ENCODE measurements at places on chromosomes 5 and 9.

GRCh38 chr5:6766604-6767093 is 53.4 kb downstream of the TENT4A start:
- DNase-seq = peak; percentile 12

DNA sequence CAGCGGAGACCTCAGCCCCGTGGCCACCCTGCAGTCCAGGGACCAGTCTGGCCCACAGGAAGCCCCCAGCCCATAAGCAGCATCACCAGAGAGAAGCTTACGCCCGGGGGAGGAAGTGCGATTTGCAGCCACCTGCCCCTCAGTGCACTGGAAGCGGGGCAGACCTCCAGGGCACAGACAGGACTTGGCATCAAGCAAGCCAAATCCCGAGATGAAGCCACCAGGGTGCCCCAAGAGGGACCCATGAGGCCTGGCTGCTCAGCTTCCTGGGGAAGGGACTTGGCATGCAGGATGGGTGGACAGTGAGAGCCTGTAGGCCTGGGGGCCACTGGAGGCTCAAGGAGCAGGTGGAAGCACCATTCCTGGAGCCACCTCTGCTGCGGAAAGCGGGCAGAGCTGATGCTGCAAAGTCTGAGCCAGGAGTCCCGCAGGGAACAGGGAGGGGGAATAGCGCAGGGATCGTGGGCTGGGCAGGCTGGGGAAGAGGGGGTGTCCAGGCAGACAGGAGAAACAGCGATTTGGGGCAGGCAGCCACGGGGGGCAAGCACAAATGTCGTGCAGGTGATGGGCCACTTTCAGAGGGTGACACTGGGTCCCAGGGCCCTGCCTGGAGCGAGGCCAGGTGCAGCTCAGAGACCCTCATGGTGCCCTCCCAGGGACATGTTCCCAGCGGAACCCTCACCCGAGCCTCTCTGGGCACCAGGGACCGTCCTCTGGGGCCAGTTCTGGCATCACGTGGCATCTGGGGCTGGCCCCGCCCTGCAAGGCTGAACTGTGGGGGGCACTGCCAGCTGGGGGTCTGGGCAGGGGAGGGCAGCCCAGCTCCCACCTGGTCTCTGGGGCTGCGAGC is 3.2 kb downstream of the LRRC26 start:
- no peak for DNase-seq

DNA sequence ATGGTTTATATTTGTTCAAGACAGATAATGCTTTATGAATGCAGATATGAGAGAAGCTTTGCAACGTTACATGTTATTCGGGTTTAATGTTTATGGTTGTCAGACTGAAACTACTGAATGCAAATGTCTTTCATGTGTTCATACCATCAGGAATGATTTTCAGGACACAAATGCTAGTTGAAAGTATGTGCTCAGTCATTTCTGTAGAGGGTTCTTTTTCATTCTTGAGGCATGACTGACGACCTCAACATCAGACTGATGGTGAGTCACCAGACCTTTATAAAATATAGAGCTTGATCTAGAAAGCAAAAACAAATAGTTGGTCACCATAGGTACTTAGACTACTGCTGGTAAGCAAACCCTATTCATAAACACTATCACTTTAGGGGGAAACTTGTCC is 287.3 kb upstream of the NUDT12 start:
- no peak for DNase-seq

- DNase-seq = no peak
Measured at GRCh38 chr9:34590381-34591247, 1.1 kb upstream of the CNTFR start.

GRCh38 chr9:121972501-121972981 is 120.6 kb downstream of the TTLL11 start:
- DNase-seq = no peak

- DNase-seq = no peak
Measured at GRCh38 chr9:106922026-106922425, 59.1 kb downstream of the ZNF462 start.

DNA sequence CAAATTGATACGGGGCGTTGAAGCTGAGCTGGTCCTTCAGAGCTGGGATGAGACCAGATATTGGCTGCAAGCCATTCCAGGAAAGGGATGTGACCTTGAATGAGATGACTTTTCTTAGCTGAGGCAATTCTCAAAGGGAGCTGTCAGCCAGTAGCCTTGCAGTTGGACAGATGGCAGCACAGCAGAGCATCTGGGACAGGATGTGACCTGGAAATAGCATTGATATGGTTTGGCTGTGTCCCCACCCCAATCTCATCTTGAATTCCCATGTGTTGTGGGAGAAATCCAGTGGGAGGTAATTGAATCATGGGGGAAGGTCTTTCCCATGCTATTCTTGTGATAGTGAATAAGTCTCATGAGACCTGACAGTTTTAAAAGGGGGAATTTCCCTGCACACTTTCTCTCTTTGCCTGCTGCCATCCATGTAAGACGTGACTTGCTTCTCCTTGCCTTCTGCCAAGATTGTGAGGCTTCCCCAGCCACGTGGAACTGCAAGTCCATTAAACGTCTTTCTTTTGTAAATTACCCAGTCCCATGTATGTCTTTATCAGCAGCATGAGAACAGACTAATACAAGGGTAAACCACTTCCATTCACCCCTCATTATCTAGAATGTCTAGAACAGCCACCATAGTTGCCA is 19.8 kb upstream of the MTX3 start:
- no peak for DNase-seq

- no peak for DNase-seq
Measured at GRCh38 chr5:6078881-6079280, 299.5 kb downstream of the MED10 start.

- DNase-seq = no peak
Measured at GRCh38 chr5:139271201-139272027, 22.1 kb upstream of the MATR3 start.

DNA sequence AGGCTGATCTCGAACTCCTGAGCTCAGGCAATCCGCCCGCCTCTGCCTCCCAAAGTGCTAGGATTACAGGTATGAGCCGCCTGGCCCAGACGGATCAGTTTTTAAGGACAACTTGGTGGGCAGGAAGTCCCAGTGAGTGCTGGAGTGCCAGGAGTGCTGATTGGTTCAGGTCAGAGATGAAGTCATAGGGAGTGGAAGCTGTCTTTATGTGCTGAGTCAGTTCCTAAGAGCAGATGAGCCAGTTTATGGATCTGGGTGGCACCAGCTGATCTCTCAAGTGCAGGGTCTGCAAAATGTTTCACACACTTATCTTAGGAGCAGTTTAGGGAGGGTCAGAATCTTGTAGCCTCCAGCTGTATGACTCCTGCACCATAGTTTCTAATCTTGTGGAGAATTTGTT is 292.1 kb upstream of the ELAVL2 start:
- peak; percentile 41 for DNase-seq

- peak; percentile 58 for DNase-seq
Measured at GRCh38 chr5:113806904-113807303, 293.4 kb downstream of the YTHDC2 start.

DNA sequence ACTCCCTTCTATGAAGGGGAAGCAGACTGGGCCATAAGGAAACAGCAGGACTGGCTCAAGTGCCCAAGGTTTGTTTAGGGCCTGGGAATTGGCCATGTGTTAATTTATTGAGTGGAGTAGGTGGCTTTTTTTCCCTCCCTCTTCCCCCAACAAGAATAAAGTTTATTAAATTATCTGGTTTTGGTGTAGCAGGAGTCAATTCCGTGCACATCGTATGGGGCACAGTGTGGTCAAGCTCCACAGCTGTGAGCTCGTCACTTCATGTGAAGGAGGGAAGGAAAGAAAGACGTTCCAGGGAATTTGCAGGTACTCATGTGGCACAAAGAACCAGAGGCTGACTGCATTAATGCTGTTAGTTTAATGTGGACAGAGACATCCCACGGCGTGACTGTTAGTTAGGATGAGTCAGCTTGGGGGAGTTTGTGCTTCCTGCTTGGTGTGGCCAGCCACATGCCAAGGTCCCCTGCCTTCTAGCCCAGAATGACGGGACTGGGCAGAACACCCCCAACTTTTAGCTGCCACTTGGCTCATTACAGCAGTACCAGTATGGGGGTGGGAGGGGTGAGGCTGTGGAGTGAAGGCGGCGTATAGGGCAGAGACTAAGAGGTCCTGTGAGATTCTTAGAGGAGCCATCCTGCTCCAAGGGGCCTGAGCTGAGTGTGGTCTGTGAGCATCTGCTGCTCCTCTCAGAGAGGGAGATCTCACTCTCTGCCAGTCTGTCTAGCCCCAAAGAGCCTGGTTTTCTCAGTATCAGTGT is 33.2 kb downstream of the CSF1R start:
- DNase-seq = no peak

- DNase-seq = no peak
Measured at GRCh38 chr9:130139251-130139650, 33.0 kb upstream of the NCS1 start.

DNA sequence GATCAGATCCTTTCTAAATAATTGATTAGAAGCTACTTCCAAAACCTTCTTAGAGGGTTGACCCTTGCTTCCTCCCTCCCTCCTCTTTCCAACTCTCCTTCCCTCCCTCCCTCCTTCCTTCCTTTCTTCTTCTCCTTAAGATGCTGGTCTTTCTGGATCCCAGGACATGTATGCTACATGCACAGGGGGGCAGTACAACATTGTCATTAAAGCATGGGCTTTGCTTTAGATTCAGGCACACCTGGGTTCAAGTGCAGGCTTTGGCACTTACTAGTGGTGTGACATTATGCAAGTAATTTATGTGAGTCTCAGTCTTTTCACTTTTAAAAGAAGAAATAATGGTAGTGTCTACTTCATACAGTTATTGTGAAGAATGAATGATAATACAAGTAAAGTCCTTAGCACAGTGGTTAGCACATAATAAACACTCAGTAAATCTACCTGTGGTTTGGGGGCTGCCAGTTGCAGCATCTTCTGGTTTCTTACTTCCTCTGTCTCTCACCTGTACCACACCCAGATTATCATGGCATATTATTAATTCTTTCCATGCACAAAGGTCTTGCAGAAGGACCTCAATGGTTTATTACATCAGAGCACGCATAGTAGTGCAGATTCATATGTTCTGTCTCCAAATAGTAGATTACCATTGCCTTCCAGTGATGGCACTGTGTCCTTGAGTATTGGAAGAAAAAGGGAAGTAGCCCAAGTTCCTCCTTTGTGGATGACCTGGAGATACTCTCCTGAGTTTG is 154.1 kb downstream of the ARHGAP26 start:
- DNase-seq = no peak

DNA sequence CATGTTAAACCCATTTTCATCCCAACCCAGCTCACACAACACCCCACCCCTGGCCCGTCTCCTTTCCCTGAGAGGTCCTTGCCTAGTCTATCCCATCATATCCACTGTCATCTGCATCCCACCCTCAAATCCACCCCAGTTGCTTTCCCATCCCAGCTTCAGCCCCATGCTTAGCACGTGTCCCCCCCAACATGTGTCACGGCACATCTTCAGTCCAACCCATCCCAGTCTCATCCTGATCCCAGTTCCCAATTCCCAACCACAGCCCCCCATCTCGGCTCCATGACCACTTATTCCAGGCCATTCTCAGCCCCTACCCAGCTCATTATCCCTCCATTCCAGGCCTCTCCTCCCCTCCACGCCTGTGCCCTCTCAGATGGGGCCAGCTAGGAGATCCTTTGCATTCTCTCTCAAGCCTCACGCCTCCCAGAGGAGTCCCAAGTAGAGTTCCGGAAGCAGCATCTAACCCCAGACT is 605 bp upstream of the DBN1 start:
- peak; percentile 58 for DNase-seq

GRCh38 chr5:14178671-14179211 is 35.6 kb downstream of the TRIO start:
- DNase-seq = peak; percentile 94

DNA sequence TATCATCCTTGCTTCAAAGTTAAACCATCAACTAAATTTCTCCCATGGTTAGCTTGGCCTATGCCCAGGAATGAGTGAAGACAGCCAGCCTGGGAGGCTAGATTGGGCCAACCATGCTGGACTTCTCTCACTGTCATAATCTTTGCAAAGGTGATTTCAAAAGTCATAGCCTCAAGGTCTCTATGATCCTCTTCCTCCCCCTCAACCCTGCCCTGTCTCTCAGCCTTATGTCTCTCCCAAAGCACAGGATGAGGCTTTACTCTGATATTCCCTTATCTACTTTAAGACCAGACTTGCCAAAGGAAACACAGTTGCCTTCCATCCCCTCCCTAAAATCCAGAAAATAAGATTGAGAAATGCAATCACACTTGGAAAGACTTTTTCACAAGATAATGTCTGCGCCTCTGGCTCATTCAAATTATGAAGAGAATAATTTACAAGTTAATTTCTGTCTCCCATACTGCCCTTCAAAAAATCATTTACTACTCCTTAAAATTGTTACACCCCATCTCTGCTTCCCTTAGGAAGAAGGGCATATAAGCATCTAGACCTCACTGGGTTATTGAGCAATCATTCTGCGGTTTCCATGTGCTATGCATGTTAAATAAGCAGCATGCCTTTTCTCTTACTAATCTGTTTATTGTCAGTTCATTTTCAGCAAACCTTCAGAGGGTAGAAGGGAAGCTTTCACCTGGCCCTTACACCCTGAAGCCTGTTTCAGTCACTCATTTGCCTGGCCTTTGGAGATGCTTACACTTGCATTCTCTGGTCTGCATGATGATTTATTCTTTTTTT is 113.8 kb upstream of the ANKRD55 start:
- DNase-seq = peak; percentile 79

DNA sequence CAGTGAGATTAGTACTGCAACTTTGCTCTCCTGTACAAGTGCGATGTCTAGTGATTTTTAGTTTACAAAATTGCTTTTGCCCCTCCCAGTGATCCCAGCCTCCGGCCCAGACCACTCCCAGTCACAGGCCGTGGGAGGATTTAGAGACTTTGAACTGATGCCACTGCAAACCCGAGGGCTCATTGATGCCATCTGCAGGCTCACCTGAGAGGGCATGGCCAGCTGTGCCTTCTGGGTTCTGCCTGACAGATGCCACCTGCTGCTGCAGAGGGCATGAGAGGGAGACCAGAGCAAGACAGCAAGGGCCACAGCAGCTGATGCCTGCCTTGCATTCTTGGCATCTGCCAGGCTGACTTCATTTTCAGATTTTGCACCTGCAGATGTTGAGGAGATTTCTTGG is 593.8 kb downstream of the CDK5RAP2 start:
- DNase-seq = no peak

- DNase-seq = no peak
Measured at GRCh38 chr9:27206041-27206440, 90.9 kb downstream of the EQTN start.

DNA sequence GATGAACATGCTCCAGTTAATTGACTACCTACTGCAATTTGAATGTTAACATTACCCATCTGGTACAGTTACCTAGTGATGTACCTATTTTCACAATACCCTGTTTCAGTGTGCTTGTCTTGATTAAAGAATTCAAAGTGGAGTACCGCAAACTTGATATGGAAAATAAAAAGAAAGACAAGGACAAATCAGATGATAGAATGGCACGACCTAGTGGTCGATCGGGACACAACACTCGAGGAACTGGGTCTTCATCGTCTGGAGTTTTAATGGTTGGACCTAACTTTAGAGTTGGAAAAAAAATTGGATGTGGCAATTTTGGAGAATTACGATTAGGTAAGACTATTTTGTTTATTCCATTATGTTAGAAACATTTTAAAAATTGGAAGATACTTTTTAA is 33.5 kb downstream of the CSNK1G3 start:
- peak; percentile 53 for DNase-seq

- no peak for DNase-seq
Measured at GRCh38 chr9:136386018-136386417, 12.5 kb upstream of the CARD9 start.

GRCh38 chr5:154189819-154190594 is 526 bp upstream of the GALNT10 start:
- peak; percentile 83 for DNase-seq
